ENCODE measurements at places on chromosomes 3 and 15.

DNA sequence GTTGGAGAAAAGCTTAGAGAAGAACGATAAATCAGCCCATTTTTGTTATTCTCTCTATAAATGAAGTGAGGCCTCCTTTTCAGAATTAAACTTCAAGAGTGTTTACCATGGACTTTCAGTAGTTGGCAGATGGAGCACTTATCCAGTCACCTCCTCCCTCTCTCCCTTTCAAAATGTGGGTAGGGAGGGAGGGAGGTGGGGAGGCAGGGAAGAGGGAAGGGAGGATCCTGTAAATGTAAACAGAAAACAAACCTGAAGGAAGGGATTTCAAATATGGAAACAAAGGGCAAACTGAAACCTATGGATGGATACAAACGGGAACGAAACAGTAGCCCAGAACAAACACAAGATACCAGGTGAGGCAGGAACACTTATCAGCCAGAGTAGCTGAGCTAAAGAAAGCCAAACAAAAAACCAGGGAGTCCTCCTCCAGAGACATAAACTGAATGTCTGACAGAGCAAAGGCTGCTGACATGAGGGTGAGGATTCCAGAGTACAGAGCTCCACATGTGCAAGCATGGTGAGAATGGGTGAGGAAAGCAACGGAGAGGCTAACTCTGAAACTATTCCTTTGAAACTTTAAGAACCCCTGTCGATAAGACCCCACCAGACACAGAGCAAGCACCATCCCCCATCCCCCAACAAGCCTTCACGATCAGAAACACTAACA lies 41.0 kb upstream of the GP5 start:
- DNase-seq: no peak

DNA sequence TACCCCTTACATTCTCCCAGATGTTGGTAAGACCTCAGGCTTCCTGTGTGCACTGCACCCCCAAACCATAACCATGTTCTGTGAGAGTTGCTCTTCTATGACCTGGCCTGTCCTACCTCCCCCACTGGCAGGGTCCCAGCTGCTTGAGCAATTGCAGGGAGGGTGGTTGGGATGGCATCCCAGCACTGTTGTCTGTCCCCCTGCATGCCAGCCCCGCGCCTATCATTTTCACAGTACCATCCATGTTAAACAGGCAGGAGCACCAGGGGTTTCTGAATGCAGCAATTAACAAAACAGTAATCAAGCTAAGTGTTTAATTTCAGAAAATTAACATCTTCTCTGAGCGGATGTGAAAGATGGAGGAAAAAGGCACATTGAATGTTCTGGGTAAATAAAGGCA lies 345.5 kb downstream of the EPHB1 start:
- DNase-seq: no peak

- DNase-seq: no peak
Observed at GRCh38 chr3:171688002-171688401, 122.3 kb downstream of the PLD1 start.

GRCh38 chr3:124504332-124505059 lies 225.8 kb upstream of the UMPS start:
- no peak for DNase-seq

DNA sequence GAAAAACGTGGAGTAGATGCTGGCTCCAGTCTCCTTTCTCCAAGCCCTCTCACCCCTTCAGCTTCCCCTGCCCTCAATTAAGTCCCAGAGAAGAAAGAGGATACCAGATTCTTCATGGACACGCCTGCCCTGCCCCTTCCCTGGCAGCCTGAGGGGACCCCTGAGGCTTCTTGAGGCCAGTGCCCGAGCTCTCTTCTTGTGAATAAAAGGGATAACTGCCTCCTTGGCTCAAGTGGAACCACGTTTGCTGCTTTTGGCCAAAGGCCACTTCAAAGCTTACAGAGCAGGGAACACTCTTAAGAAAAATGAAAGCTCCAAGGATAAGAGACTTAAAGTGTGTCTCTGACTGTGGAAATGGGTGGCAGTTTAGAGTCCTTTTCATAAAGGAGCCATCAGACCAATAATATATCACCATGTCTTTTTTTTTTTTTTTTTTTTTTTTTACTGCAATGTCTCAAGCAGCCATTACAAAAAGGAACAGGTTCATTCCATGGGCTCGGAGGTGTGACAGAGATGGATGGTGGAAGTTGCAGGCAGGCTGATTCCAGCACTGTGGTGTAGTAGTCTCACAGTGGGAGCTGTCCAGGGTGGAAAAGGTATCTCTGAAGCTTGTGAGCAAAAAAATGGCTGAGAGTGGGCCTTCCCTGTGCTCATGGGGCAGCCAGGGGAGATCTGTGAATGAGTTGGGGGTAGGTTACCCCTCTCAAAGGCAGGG lies 108.8 kb downstream of the SEMA5B start:
- DNase-seq: no peak
